ENCODE measurements at places on chromosomes 7 and 10.

DNA sequence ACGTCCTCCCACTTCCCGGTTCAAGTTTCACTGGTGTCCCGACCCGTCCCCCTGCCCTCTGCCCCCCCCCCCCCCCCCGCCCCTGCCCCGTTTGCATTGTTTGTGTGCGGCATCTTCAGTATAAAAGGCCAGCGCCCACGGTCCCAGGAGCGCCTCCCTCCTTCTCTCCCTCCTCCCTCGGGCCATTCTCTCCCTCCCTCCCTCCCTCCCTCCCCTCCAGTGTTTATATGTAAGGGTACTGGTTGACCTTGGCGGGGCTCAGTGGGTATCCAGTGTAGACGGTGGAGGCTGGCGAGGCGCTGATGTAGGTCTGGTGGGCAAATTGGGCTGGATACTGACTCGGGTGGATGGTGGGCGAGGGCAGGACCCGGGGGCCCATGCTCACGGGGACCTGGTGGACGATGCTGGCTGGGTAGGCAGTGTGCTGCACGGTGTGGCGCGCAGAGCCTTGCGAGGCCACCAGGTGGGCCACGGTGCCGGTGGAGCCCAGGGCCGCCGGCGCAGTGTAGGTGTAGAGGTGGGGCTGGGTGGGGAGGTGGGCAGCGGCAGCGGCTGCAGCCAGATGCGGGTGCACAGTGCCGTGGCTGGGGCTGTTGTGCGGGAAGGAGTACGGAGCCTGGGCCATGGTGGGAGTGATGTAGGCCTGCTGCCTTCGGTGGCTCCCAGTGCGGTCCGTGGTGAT is 49.4 kb downstream of the CLEC2L start:
- no peak overlapping the region for H3K4me3 ChIP-seq
- H3K4me1 ChIP-seq, result no peaks in the 10 kb centered on the region
- no peaks in the 10 kb centered on the region for H3K36me3 ChIP-seq
- no peaks in the 10 kb centered on the region for H3K27me3 ChIP-seq

- H3K36me3 ChIP-seq, result no peaks in the 10 kb centered on the region
- H3K27me3 ChIP-seq, result no peaks in the 10 kb centered on the region
- no peak overlapping the region for H3K4me3 ChIP-seq
- no peak overlapping the region for H3K27ac ChIP-seq
- DNase-seq, result no peak
Measured at GRCh38 chr10:31578181-31578852, 259.3 kb downstream of the ZEB1 start.

DNA sequence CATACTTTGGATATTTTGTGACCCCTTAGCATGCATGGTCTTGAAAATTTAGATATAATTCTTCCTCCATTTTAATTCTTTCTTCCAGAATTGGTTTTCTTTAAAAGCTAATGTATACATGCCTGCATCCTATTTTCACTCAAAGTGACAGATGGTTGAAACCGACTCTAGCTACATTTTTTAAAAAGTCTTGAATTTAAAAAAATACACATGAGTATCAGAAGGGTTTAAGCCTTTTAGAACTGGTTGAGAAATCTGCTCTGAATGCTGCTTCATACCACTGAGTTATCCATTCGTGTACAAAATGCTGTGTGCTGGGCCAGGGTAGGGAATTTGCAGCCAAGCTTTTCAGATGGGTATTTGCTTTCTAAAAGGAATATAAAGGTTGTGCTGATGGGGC is 16.5 kb downstream of the DYNC1I1 start:
- H3K4me3 ChIP-seq, result no peak overlapping the region
- no peaks in the 10 kb centered on the region for H3K27me3 ChIP-seq
- DNase-seq, result no peak
- no peak overlapping the region for H3K27ac ChIP-seq
- H3K36me3 ChIP-seq, result no peaks in the 10 kb centered on the region

- no peak for DNase-seq
- H3K4me3 ChIP-seq, result no peak overlapping the region
Measured at GRCh38 chr7:95479992-95480624, 5.6 kb upstream of the ASB4 start.

DNA sequence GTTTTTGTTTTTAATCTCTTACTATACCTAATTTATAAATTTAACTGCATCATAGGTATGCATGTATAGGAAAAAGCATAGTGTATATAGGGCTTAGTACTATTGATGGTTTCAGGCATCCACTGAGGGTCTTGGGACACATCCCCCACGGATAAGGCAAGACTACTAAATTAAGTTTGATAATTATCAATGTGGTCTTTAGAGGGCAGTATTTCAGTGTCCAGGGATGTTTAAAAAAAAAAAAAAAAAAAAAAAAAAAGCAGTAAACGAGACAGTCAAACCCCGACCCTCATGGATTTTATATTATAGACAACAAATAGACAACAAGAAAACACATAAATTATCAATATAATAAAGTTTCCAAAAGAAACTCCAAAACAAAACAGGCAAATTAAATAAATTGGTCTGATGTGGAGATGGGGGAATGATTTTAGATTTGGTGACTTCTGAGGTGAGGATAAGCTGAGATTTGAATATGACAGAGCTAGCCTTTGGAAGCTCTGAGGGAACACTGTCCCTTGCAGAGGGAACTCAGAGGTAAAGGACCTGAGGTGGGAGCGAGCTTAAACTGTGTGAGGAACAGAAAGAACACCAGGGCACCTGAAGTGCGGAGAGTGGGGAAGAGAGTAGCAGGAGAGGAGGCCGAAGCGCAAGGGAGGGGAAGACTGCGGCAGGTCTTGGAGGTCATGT is 14.8 kb downstream of the ACSM6 start:
- no peaks in the 10 kb centered on the region for H3K4me1 ChIP-seq
- peak; percentile 24 for DNase-seq
- no peak overlapping the region for H3K4me3 ChIP-seq
- no peak overlapping the region for H3K27ac ChIP-seq
- H3K36me3 ChIP-seq, result no peaks in the 10 kb centered on the region

DNA sequence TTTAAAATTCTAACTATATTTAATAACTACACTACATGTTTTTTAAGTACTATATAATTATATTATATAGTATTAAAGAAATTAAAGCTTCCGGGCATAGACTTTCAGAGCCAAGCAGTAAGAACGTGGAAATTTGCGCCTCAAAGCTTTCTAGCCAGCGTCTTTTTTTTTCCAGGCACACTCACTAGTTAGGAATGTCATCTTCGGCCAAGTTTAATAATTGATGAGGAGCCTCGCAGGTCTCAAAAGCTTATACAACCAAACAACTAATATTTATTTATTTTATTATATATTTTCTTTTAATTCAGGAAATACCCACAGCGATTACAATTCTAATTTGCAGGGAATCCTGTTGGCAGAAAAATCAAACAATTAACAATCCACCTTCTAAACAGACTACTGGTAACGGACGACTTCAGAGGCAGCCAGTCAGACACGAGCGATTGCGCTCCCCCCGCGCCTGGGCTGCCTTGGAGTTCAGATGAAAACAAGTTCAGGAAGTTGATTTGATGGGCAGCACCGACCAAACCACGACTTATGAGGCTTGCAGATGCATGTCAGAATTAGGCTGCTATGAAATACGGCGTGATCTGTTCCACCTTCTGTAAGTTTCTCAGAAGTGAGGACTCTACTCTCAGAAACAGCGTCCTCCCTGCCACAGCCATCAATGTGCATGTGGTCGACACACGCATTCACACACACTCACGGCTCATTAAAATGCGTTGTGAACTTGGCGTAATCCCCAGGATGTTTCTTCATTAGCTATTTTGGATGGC is 431.8 kb upstream of the MGMT start:
- peak overlapping the region; percentile 15 for H3K4me3 ChIP-seq
- DNase-seq, result peak; percentile 94
- H3K36me3 ChIP-seq, result no peaks in the 10 kb centered on the region
- H3K4me1 ChIP-seq, result peaks cover 89% of the 10 kb centered on the region
- no peaks in the 10 kb centered on the region for H3K27me3 ChIP-seq
- peak overlapping the region; percentile 92 for H3K27ac ChIP-seq

- H3K4me3 ChIP-seq, result no peak overlapping the region
- H3K4me1 ChIP-seq, result no peaks in the 10 kb centered on the region
- H3K36me3 ChIP-seq, result no peaks in the 10 kb centered on the region
- no peaks in the 10 kb centered on the region for H3K27me3 ChIP-seq
- no peak overlapping the region for H3K27ac ChIP-seq
Measured at GRCh38 chr7:141295367-141295895, 221.6 kb downstream of the TMEM178B start.

- no peaks in the 10 kb centered on the region for H3K36me3 ChIP-seq
- no peak overlapping the region for H3K27ac ChIP-seq
- no peak overlapping the region for H3K4me3 ChIP-seq
- H3K27me3 ChIP-seq, result no peaks in the 10 kb centered on the region
- no peak for DNase-seq
- H3K4me1 ChIP-seq, result no peaks in the 10 kb centered on the region
Measured at GRCh38 chr7:137366995-137367394, 23.5 kb upstream of the PTN start.

- H3K36me3 ChIP-seq, result no peaks in the 10 kb centered on the region
- H3K27ac ChIP-seq, result no peak overlapping the region
- H3K27me3 ChIP-seq, result no peaks in the 10 kb centered on the region
Measured at GRCh38 chr7:115086146-115086841, 164.4 kb downstream of the MDFIC start.

GRCh38 chr10:130648807-130649206 is 512.6 kb downstream of the GLRX3 start:
- no peak for DNase-seq
- H3K27me3 ChIP-seq, result no peaks in the 10 kb centered on the region
- H3K27ac ChIP-seq, result no peak overlapping the region
- H3K4me1 ChIP-seq, result no peaks in the 10 kb centered on the region

- no peak for DNase-seq
- no peaks in the 10 kb centered on the region for H3K4me1 ChIP-seq
- H3K27me3 ChIP-seq, result no peaks in the 10 kb centered on the region
- no peak overlapping the region for H3K4me3 ChIP-seq
Measured at GRCh38 chr7:80468931-80469714, 42.7 kb downstream of the GNAT3 start.

GRCh38 chr7:127154101-127154500 is 98.6 kb downstream of the GRM8 start:
- no peaks in the 10 kb centered on the region for H3K27me3 ChIP-seq
- no peaks in the 10 kb centered on the region for H3K36me3 ChIP-seq
- no peak overlapping the region for H3K4me3 ChIP-seq
- H3K27ac ChIP-seq, result no peak overlapping the region
- DNase-seq, result no peak

DNA sequence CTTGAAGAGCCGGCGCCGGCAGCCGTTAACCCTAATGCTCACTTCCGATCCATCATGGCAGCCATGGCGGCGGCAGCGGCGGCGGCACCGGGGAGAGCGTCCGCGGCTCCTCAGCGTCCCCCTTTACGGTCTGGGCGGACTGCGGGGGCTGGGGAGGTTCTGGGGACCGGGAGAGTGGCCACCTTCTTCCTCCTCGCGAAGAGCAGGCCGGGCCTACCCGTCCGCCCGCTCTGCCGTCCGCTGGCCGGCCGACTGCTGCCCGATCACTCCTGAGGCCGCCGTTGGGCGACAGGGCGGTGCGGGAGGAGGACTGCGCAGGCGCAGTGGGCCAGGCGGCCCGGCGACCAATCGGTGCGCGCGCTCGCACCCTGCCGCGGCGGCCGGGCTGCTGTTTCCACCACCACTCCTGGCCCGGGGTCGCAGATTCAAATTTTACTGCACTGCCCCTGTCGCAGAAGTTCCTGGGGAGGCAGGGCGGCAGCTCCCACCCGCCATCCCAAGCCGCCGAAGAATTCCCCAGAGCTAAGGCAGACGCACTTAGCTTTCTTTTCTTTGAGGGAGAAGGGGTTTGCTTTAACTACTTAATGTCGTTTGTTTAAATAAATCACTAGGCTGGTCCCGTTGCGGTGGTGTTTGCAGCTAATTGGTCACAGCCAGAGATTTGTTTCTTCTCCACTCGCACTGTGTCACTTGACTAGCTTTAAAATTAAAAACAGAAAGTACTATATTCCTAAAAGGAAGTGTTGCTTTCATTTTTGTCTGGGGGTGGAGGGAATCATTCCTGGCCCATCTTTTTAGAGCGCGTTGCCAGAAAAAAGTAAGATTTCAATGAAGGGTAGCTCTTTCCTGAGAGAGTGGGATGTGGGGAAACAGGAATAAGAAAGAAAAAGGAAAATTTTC is at the start of gene KIF5B:
KIF5B (minus strand) TSS at position 290 of the 900 bp plus-strand sequence. CDS start 452 bp downstream, outside the sequence.
- peak within 1 kb of the TSS; percentile 95 for H3K27ac ChIP-seq
- H3K4me1 ChIP-seq, result peaks cover 26% of the 10 kb centered on the region
- peak; percentile 91 for DNase-seq
- peak within 1 kb of the TSS; percentile 97 for H3K4me3 ChIP-seq
- H3K36me3 ChIP-seq, result no peaks in the 10 kb centered on the region
- no peaks in the 10 kb centered on the region for H3K27me3 ChIP-seq

- H3K27ac ChIP-seq, result no peak overlapping the region
- no peak for DNase-seq
Measured at GRCh38 chr10:56057860-56058259, 303.2 kb downstream of the ZWINT start.

GRCh38 chr10:2882628-2883027 is 184.7 kb upstream of the PFKP start:
- H3K4me3 ChIP-seq, result peak overlapping the region; percentile 11
- H3K36me3 ChIP-seq, result no peaks in the 10 kb centered on the region
- H3K27ac ChIP-seq, result peak overlapping the region; percentile 6
- H3K27me3 ChIP-seq, result no peaks in the 10 kb centered on the region
- peak; percentile 89 for DNase-seq

GRCh38 chr7:120462991-120463390 is 190.0 kb downstream of the KCND2 start:
- no peaks in the 10 kb centered on the region for H3K36me3 ChIP-seq
- H3K4me3 ChIP-seq, result no peak overlapping the region
- no peaks in the 10 kb centered on the region for H3K4me1 ChIP-seq
- H3K27ac ChIP-seq, result no peak overlapping the region
- DNase-seq, result no peak
- H3K27me3 ChIP-seq, result no peaks in the 10 kb centered on the region

- H3K36me3 ChIP-seq, result no peaks in the 10 kb centered on the region
- H3K27ac ChIP-seq, result no peak overlapping the region
- H3K4me3 ChIP-seq, result no peak overlapping the region
- no peaks in the 10 kb centered on the region for H3K27me3 ChIP-seq
Measured at GRCh38 chr10:84406561-84406960, 78.2 kb downstream of the CCSER2 start.

DNA sequence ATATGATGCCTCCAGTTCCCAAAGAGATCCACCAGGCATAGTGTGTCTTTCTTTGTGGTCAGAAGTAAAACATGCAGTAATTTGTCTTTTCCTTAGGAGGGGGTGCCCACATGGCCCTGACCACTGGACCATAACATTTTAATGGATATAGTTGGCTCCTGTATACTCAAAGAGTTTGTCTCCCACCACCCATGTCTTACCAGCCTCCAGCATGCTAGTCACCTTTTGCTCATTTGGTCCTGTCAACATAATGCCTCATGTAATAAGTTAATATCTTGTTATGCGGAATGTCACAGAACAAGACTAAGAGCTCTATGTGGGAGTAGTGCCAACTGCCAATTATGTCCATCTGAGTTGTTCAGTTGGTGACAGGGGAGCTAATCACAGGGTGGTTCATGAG is 83.4 kb upstream of the IFRD1 start:
- no peak overlapping the region for H3K27ac ChIP-seq
- H3K36me3 ChIP-seq, result no peaks in the 10 kb centered on the region
- no peak for DNase-seq
- no peaks in the 10 kb centered on the region for H3K4me1 ChIP-seq
- no peaks in the 10 kb centered on the region for H3K27me3 ChIP-seq
- no peak overlapping the region for H3K4me3 ChIP-seq

- no peaks in the 10 kb centered on the region for H3K27me3 ChIP-seq
- no peak for DNase-seq
- H3K27ac ChIP-seq, result no peak overlapping the region
- H3K36me3 ChIP-seq, result no peaks in the 10 kb centered on the region
- H3K4me1 ChIP-seq, result peaks cover 6% of the 10 kb centered on the region
Measured at GRCh38 chr7:48506569-48506968, 335.3 kb downstream of the ABCA13 start.

- no peaks in the 10 kb centered on the region for H3K27me3 ChIP-seq
- H3K36me3 ChIP-seq, result no peaks in the 10 kb centered on the region
- no peak for DNase-seq
- H3K4me1 ChIP-seq, result peaks cover 12% of the 10 kb centered on the region
- H3K27ac ChIP-seq, result no peak overlapping the region
Measured at GRCh38 chr10:28711776-28712175, 34.5 kb downstream of the BAMBI start.
